ENCODE measurements at places on chromosomes 7 and 10. TPM values are rescaled to one million over a fixed set of nuclear protein-coding genes. Genes with fewer than 3 reads are reported as not detected.

- peak overlapping the region; percentile 13 for H3K27ac ChIP-seq
- DNase-seq: peak; percentile 52
- no peaks in the 10 kb centered on the region for H3K36me3 ChIP-seq
- peaks cover 25% of the 10 kb centered on the region for H3K4me1 ChIP-seq
- no peaks in the 10 kb centered on the region for H3K27me3 ChIP-seq
These were observed 13.7 kb upstream of the KBTBD2 start for GRCh38 chr7:32905175-32905662.

DNA sequence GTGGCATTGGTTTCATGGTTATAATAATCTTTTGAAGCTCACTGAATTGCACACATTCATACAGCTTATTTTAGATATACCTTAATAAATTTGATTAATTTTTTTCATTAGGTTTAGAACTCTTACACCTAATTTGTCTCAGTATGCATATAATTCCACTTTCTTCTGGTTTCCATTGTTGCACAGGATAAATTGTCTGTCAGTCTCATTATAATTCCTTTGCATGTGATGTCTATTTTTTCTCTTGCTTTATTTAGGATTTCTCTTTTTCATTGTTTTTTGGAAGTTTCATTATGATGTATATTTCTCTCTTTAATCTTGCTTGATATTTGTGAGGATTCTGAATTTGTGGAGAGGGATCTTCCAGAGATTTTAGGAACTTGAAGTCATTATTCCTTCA lies 84.7 kb downstream of the ARL5B start:
- no peaks in the 10 kb centered on the region for H3K27me3 ChIP-seq

GRCh38 chr10:127450644-127451043 lies 98.5 kb upstream of the NPS start:
- no peaks in the 10 kb centered on the region for H3K4me1 ChIP-seq
- H3K27me3 ChIP-seq: no peaks in the 10 kb centered on the region
- no peak overlapping the region for H3K27ac ChIP-seq

- H3K36me3 ChIP-seq: no peaks in the 10 kb centered on the region
These were observed 102.1 kb downstream of the VPS41 start for GRCh38 chr7:38806912-38807311.

DNA sequence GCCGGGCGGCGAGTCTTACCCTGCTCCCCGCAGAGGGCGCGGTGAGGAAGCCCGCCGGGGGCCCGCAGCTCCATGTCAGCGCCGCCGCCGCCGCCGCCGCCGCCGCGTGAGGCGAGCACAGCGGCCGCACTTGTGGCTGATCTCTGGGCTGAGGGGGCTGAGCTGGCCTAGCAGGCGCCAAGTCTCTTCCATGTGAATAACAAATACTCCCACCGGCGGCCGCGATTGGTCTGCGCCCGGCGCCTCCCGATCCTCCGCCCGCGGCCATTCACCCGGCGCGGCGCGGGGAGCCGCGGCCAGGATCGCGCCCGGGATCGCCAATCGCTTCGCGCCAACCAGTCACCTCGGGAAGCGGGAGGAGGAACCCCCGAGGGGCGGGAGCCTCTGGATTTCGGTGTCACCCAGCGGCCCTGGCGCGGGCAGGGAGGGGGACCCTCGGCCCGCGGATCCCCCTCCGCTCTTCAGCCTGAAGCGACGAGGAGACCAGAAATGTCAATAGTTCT lies at the start of gene GRM8:
Gene GRM8 (minus strand): TSS at position 164 of the 503 bp plus-strand sequence.
- no peaks in the 10 kb centered on the region for H3K36me3 ChIP-seq
- peaks cover 50% of the 10 kb centered on the region for H3K27me3 ChIP-seq
- no peak within 1 kb of the TSS for H3K27ac ChIP-seq
- H3K4me3 ChIP-seq: peak within 1 kb of the TSS; percentile 70
- peaks cover 33% of the 10 kb centered on the region for H3K4me1 ChIP-seq

Gene KIF20B
- 18.4 TPM for total RNA-seq
